CD8-positive, alpha-beta T cell (primary cell): ENCODE measurements at places on chromosomes 1 and 21. TPM values are rescaled to one million over a fixed set of nuclear protein-coding genes. Genes with fewer than 3 reads are reported as not detected.

GRCh38 chr1:2810281-2810680 is 8.8 kb upstream of the TTC34 start:
- no peak for DNase-seq

DNA sequence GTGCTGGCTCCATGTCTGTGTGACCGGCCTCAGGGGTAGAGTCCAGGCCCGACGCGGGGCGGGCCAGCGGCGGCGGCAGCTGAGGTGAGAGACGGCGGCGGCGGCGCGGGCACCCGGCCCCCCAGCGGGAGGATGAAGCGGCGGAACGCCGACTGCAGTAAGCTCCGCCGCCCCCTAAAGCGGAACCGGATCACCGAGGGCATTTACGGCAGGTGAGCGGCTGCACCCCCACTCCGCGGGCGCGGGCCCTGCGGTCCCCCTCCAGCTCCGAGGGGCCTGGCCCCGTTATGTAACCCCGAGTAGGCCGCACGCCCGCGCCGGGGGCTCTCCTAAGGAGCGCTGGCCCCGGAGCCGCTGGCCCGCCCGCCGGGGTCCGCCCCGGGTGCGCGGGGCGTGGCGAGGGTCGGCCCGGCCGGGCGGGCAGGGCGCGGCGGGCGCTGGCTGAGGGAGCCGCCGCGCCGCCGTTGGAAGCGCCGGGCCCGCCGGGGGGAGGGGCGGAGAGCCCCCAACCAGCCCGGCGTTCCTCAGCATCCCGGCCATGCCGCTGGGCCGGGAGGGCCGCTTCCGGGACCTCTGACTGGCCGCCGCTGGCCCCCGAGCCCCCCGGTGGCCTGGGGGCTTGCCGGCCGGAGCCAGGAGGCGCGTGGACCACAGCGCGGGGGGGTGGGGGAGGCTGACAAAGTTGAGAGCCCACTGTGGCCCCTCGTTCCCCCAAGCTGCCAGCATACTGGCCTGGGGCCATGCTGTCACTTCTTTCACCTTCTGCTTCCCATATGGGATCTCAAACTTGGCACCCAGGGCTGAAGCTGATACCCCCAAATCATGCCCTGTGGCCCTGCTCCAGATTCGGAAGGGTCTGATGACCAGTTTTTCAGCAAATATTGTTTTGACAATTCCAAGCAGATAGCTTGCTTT is 527 bp downstream of the MACO1 start:
- DNase-seq, result peak; percentile 86

- no peak for DNase-seq
These were observed 17.2 kb downstream of the CFH start for GRCh38 chr1:196669051-196669450.

DNA sequence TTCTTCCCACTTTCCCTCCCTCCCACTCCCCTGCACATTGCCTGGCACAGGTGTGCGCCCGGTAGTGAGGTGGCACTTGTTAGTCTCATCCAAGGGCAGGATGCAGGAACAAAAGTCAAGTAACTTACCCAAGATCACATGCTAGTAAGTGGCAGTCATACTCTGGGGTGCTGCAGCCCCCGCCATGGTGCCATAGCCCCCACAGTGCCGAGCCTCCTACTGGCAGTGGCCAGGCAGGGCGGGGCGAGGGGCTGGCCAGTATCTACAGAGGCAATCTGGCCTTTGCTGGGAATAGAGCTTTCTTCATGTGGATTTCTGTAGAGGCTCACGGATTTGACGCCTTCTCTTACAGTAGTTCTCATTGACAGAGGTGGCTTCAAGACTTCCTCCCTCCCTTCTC is 26.9 kb downstream of the H6PD start:
- DNase-seq, result no peak

The PRKAB2 gene
- 5.8 TPM for total RNA-seq

The KRTAP20-2 gene
- not detected for total RNA-seq

The COL9A2 gene
- 3.2 TPM for total RNA-seq

GRCh38 chr1:183810121-183810520 is 5.2 kb downstream of the RGL1 start:
- DNase-seq, result no peak

DNA sequence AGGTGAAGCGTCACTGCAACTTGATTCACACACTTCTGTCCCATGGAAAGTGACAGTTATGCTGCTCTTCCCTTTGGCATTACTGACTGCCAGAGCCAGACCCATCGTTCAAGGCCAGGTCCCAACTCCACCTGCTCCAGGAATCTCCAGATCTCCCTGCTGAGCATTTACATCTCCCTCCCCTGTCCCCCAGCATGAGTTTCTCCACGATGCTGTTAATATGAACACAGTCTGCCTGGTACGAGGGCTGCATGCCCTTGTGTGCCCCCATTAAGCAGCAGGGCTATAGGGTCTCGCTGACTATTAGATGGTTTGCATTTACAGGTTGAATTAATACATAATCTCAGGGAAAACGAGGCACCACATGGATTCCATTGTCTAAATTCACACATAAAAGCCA is 4.3 kb downstream of the F3 start:
- DNase-seq, result no peak

- DNase-seq, result no peak
These were observed at the start of gene COL11A1 for GRCh38 chr1:103108376-103109150. Gene COL11A1, minus strand, starts transcription at chr1:103108522. Its CDS starts 344 bp downstream, at chr1:103108178.

The CPLANE2 gene
- 5.6 TPM for total RNA-seq

GRCh38 chr1:207045453-207045852 is 5.6 kb downstream of the YOD1 start:
- no peak for DNase-seq

DNA sequence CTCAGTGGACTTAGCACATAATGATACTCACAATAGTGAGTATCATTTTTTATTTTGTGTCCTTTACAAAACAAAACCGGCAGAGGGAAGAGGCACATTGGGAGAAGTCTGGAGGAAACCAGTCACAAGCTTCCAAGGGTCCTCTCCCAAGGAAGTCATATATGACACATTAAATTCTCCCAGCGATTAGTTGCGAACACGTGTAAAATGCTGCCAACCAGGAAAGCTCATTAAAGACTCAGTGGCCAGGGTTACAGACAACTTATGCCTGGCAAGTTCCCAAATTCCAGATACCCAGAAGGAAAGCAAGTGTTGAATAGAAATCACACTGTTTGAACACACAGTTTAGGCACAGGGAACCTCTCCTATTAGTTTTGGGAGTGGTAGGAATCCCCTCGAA is 52.5 kb downstream of the TTC13 start:
- DNase-seq, result no peak

The UTS2 gene
- 0.60 TPM for total RNA-seq

The TDRD10 gene
- not detected for total RNA-seq

- DNase-seq, result no peak
These were observed 28.2 kb downstream of the TFB2M start for GRCh38 chr1:246537887-246538286.

DNA sequence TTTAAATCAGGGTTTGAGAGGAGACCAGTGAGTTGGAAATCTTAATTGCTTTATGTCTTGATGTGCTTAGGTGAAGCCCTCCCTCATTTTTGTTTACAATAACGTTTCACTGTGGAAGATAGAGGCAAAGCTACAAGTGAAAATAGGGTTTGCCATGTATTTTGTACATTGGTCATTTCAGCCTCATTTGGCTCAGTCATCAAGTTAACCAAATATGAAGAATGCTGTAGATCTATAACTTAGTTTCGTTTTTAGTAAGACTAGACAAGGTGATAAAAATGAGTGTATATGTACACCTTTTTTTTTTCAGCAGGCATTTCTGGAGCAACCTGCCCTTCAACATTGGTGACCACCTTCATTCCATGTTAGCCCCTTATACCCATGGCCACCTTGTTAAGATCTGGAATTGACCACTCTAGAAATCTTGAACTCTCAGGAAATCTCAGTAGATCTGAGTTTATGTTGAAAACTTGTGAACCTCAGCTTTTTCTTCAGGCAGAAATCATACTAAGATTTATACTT is 2.9 kb downstream of the NFYC start:
- peak; percentile 37 for DNase-seq

DNA sequence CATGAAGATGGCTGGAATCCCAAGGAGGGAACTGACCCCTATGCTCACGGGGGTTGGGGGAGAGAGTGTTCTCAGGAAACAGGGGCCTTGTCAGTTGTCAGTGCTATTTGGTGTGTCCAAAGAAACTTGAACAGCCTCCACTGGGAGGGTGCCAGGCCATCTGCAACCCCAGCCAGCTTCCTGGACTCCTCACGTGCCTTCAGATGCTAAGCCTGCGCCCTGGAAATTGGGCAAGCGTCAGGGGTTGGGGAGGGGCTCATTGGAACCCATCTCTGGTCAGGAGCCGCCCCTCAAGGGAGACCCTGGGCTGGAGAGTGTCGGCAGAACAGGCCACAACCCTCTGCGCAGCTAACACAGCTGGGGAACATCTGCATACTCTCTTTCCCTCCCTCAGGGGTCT is 13.1 kb upstream of the LHX4 start:
- no peak for DNase-seq

The UBL4B gene
- total RNA-seq, result not detected

The UBE2U gene
- total RNA-seq, result not detected

The RNU1-1 gene
- total RNA-seq, result 3,774 TPM

The CCDC27 gene
- not detected for total RNA-seq

DNA sequence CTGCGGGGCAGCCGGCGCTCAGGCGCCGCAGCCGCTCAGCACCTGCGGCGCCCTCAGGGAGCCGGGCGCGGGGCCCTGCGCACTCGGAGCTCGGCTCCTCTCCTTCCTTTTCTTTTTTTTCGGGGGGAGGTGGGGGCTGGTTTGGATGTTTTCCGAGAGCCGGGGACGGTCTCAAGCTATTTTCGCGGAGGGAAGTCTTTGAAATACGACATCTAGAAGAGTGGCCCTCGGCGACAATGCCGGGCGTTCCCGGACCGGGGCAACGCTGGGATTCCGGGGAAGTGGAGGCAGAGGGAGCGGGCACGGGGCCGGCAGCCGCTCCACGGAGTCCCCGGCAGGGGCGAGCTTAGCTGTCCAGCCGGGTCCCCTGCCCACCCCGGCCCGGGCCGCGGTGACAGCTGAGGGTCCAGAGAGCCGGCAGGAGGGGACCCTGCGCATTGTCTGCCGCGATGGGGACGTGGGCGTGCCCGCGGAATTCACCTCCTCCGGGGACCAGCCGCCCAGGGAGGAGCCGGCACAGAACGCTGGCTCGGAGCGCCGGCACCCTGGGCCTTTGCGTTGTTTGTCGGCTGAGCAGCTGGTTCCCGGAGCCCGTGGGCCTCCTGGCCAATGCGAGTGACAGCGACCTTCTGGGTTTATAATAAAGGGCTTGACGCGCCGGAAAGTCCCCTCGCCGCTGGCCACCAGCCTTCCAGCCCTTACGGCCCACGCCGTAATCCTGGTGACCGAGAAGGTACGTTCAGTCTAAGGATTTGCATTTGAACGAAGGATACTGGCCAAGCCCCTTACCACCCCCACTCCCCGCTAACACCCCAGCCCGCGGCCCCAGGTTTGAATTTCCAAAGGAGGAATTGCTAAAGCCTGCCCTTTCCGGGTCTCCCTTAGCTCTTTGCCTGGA is 582 bp downstream of the SLC37A1 start:
- peak; percentile 67 for DNase-seq

The PDE9A gene
- 12.2 TPM for total RNA-seq

- peak; percentile 39 for DNase-seq
These were observed 24.9 kb upstream of the CR1L start for GRCh38 chr1:207619871-207620542.

The DNASE2B gene
- not detected for total RNA-seq

DNA sequence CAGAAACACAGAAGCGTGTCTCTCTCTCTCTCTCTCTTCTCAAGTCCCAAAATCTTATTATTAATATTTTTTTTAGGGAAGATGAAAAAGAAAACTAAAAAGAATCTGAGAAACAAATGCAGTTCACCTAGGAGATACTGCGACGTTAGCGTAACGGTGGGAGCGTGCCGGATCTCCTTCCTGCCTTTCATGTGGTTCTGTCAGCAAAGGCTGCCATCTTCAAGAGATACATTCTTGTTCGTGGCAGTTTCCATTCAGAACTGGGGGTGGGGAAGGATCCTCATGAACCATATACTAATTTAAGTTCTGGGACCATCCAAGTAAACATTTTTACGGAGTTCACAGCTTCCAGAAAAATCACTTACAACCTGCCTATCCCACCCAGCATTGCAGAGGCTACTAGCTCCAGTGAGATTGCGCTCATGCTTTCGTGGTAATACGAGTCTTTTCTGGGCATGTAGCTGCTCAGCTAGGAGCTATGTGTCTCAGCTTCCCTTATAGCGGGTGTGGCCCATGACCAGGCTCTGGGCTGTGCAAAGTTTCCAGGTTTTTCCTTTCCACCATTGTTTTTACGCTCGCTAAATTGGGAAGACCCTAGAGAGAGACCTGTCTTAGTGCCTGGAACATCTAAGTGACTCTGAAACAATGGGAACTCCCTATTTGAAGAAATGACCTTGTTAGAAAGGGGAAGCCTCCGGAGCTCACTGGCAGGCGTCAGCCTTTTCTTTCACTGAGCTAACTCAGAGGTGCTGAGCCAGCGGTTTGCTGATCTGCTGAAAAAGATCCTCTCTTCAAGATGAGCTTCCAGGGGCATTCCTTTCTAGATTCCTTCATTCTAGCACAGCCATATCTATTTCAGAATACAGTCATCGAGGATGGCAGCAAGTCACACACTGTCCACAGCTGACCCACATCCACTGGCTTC is 17.3 kb downstream of the SLAMF1 start:
- peak; percentile 59 for DNase-seq

The NBPF6 gene
- total RNA-seq, result not detected

DNA sequence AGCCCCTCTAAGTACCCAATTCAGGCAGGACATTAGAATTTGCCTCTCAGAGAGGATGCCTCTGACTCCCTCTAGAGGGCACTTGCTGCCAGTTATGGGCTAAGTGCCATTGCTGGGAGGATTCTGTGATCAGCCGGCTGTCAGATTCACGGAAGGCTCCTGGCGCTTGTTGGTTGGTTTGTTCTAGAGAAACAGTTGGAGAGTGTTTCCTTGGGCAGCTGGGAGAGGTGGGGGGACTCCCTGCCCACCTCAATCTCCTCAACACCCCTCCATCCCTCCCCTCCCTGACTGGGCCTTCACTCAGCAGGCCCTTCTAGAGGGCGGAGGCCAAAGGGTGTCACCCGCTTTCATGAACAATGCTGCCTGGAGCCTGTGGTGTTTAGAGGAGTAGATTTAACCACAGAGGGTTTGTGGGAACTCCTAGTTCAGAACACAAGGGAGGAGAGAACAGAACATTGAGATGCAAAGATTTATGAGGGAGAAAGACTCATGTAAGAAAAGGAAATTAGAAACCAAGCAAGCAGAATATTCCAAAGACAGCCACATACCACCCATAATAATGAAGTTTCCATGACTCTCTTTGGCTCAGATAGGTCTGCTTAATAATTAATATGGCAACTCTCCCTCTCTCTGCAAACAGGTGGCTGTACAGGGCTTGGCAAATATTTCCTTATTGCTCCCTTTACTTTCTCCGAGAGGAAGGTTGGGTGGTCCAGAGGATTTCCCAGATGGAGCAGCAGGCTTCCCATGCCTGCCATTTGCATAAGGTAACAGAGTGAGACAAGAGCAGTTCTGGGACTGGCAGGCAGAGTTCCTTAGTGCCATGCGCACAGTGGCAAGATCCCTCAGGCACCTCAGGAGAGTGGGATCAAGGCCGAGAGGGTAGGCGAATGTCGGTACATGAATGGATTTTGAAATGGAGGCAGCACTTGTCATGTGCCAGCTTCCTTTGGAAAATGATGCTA is 30.0 kb upstream of the ACP6 start:
- DNase-seq, result peak; percentile 71

GRCh38 chr21:41583274-41583790 is 75.4 kb upstream of the TMPRSS2 start:
- no peak for DNase-seq

- DNase-seq, result no peak
These were observed 133.9 kb downstream of the LMX1A start for GRCh38 chr1:165222580-165222979.

The NECTIN4 gene
- not detected for total RNA-seq

The LINGO4 gene
- 0.22 TPM for total RNA-seq

- no peak for DNase-seq
These were observed 7.2 kb downstream of the MKNK1 start for GRCh38 chr1:46596846-46597245.

The VANGL2 gene
- not detected for total RNA-seq

- DNase-seq, result peak; percentile 41
These were observed 5.2 kb downstream of the H6PD start for GRCh38 chr1:9239622-9240401.
